ENCODE measurements at places on chromosomes 11 and 22.
A peak's percentile ranks its signal among the peaks of the same experiment; 100 is the strongest.

DNA sequence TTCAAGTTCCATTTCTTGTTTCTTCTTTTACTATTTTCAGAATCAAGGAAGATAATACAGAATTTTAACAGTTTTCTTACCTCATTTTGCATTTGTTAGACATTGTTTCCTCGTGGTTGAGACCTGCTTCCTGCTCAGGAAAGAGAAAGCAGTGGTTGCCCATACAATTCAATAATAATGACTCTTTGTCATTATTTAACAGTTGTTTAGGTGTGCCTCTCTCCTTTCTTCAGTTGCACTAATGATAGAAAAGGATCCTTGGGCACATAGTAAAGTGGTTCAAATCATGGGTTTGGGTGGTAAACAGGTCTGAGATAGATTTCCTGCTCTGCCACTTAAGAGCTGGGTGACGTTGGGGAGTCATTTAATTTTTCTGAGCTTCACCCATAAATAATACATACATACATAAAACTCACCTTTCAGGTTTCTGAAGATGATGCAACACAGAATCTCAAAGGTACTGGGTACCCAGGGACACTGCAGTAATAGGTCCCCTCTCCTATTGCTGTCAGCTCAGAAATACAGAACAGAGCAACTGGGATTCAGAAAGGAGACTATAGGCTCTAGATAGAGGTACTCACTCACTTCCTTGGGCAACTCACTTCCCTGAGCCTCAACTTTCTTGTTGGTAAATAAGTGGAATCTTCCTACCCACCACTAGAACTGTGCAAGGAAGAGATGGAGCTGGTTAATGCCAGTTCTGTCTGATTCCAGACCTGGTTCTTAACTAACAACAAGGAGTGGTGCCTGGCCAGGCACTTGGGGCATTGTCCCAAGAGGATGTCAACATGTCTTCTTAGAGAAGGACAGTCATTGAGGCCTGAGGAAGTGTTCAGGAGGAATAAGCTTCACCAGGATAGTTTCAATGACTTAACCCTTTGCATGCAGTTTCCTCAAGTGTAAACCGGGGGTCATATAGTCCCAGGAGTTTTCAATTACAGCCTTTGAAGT lies 34.9 kb downstream of the CD44 start:
- no peak for DNase-seq

DNA sequence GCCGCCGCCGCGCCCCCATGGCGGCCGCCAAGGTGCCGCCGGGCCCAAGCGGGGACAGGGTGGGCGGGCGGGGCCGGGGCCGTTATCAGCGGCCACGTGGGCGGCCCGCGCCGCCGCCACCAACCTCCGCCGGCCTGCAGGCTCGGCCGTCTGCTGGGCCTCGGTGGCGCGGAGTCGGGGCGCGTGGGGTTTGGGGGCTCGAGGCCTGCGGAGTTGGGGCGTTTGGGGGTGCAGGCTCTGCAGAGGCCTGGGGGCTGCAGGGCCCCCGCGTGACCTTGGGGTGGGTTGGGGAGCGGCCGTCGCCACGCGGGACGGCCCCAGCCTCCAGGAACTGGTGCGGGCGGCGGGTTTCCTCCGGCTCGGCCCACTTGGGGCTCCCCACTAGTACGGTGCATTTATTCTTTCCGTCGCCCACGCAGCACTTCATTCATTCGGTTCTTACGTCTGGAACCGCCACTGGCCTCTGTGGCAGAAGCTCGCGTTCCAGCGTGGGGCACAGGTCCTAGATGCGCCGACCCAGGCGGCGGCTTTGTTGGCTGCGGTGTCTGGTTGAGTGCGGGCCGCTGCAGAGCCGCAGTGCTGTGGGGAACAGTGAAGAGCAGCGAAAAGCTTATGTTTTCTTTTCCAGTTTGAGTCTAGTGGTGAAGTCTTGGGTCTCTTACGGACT lies 740 bp upstream of the TRMT2A start:
- no peak for DNase-seq

DNA sequence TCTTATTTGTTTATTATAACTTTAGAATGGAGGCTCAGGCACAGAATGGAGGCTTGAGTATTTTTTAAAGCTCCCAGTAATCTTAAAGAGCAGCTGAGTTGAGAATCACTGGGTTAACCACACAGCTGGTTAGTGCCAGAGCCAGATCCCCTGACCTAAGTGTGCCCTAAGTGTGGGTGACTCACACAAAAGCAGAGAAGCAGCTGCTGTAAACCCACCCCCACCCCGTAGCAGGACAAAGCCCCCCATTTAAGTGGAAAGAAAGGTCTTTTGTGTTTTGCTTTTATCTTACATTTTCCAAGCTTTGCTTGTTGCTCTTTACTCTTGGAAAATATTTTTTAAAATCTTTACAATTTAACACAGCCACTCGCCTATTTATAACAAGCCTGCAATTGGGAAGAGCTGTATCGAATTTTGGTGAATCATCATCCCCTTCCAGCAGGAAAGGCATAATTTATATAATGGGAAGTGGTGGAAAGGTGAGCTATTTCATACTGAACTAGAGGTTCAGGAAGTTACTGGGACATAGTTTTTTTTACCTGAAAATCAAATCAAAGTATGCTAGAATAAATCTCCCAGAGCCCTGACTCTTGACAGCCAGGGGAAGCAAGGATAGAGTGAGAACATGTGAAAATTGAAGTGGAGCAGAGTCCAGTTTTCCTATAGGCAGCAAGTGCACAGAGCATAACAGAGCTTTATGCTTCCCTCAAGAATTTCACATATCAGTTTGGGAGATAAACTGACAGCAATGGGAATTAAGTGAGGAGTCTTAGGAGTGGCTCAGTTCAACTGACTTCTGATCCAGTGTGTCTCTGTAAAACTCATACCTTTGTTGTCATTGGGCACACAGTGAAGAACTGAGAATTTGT lies 405.7 kb downstream of the AASDHPPT start:
- DNase-seq = no peak

- DNase-seq = peak; percentile 38
Measured at GRCh38 chr11:1630271-1630670, 696 bp downstream of the KRTAP5-5 start.

GRCh38 chr22:30227438-30228228 lies 18.9 kb downstream of the LIF start:
- DNase-seq = no peak

DNA sequence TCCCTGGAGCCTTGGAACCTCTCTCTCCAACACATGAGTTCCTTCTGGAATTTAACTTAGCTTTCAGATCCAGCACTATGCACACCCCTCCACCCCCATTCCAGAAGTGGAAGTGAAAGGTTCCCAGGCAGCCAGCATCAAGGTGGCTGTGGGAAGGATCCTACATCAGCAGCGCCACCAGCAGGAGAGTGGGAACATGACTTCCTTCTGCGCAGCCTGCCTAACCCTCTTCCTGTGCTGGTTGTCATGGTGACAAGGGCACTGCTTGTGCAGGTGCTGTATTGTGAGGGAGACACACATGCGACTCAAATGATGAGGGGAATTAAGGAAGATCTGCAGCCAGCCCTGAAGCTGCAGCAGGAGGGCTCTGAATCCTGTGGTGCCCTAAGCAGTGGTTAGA lies 904.5 kb upstream of the API5 start:
- peak; percentile 65 for DNase-seq

DNA sequence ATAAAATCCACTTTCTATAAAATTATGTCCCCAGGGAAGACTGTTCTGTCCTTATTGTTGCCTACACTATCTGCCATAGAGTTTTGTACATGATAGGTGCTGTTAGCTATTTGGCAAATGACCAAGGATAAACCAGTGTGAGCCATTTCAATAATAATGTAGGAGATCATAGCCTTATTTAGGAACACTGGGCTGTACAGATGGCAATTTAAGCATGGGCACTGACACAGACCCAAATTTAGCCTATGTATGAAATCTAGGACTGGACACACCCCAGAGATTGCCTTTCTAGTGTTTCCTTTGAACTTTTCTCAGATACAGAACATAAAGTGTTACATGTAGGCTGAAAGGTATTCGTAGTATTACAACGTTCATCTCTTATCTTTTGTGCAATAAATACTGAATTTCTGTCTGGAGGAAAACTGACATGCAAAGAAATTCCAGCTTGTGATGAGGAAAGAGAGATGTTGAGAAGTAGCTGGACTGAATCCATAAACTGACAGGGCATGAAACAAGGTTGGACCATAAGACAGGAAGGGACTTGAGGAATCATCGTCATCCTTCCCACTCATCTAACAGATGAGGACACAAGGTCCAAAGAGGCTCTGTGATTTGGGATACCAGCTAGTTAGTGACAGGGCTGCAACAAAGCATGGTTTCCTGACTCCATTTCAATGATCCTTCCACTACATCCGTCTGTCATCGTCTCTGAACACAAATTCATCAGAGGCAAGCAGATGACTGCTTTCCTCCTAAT lies 60.3 kb downstream of the TMPRSS5 start:
- DNase-seq = no peak

DNA sequence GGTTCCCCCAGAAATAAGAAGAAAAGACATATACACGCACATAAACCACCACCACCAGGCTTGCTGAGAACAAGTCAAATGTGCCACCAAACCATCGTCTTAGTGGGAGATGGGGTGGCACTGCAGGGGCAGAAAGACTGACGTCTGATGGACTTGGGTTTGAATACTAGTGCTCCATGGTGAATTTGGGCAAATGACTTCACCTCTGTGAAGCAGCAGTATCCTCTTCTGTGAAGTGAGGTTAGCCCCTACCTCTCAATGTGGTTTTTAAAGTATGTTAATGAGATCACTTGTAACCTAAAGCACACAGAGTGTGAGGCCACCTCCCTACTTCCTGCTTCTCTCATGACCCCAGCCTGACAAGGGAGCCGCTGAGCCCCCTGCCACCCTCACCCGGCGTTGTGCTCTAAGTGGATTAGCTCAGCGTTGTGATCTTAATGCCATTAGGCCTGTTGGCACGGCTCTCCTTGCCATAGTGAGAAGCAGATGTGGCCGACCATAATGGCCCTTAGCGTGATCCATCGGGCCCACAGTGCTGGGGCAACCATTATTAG lies 14.4 kb downstream of the ZBTB16 start:
- DNase-seq = no peak

- DNase-seq = no peak
Measured at GRCh38 chr11:117691516-117691915, 105.5 kb downstream of the DSCAML1 start.
